Stimulated activated CD4-positive, alpha-beta T cell treated with anti-CD3 and anti-CD28 coated beads, Interleukin-1b, Interleukin-23, amount 100 ng/mL, for 1 hour (primary cell): ENCODE measurements at places on chromosomes 13 and 19.

DNA sequence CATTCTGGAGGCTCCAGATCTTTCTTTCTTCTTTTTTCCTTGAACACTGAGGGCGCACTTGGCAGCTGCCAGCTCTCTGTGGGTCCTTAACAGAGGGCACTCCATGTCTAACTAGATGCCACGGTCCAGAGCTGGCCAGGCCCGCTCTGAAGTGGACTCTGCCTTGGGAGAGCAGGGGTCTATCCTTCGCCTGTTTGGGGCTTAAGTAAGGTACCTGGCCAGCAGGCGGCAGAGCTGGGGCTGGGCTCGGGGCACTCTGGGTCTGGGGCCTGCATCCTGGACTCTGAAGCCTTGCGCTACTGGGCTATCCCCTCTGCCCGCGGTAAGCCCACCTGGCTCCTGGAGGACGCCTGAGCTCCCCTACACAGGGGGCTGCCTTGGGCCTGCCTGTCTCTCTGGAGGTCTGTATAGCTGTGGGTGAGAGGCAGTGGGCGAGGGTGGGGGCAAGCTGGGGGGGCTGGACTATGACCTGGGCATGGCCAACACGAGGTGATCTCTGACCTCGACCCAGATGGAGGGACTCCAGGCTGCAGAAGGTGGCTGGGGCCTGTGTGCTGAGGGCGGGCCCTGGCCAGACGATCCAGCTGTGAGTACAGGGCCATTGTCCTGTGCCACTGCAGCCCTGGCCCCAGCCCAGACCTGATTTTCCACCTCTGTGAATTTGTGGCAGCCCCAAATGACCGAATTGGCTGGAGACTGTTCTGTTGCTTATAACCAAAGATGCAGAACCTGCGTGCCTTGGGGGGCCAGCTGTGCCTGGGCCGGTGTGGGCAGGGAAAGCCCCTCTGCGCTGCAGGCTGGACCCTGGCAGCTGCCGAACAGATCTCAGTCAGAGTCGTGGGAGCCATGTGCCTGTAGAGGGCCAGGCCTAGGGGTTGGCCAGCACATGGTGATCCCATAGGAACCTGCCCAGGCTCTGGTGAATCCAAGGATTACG is 26.5 kb downstream of the CEBPG start:
- DNase-seq = no peak

GRCh38 chr13:24911133-24911908 is 147.4 kb downstream of the RNF17 start:
- DNase-seq = no peak

DNA sequence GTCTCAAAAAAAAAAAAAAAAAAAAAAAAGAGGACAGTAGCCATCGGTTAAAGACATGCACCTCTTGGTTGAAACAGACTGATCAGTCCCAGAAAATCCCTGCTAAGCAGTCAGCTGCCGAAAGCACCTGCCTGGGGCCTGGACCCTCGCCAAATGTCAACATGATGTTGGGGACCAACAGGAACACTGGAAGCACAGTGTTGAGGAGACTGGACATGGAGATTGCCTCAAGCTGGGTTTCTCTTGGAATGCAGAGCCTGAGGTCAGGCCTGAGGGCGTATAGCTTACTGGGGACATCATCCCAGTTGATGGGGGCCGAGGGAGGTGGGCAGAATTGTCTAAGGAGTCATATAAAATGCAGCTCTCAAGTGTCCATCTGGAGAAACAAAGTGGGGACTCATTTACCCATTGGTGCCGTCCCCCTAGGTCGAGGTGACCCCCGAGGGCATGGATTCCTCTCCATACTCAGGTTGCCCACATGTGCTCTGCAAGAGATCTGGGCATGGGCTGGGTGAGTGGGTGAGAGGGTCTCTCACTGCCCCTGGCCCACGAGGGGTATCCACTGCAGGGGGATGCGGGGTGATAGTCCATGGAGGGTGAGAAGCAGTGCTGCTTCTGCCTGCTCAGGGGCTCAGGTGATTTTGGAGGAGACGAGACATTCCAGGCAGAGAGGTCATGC is 164.5 kb downstream of the URI1 start:
- DNase-seq = no peak

DNA sequence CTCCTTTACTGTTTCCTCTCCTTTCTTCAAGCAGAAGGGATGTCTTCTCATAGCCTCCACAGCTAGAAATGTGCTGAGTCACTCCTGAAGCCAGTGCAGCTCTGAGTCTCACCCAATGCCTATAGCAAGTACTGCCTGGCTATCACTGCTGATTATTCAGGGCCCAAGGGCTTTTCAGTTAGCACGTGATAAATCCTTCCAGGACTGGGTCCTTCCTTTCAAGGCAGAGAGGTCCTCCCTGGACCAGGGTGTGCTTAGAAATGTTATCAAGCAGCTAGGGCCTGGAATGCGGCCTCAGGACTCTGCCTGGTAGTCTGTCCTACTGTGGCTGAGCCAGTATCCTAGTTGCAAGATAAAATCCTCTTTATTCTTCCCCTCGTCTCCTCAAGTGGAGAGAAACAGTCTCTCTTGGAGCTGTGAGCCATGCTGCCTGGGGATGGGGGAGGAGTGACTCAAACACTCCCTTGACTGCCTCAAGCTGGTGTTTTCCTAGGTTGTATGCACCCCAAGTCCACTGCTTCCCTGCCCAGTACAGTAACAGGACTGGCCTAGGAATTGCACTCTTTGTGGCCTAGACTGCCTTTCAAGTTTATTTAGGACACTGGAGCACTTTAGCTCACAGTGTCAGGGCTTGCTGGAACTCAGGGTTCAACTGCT is 198.7 kb upstream of the SERP2 start:
- no peak for DNase-seq

GRCh38 chr13:41606646-41607045 is 149.3 kb downstream of the RGCC start:
- DNase-seq = no peak

DNA sequence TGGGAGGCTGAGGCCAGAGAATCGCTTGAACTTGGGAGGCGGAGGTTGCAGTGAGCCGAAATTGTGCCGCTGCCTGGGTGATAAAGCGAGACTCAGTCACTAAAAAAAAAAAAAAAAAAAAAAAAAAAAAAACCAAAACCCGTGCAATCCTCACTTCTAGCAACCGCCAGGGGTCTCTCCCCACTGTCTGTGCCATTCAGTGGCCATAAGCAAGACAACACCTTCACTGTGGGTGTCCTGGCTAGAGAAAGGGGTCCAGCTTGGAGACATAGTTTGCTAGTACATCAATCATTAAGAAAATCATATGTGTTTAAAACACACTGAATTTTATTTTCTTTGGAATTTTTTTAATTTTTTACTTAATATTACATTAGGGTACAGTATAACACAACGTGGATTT is 68.2 kb downstream of the RASL11A start:
- DNase-seq = no peak
